Globus pallidus (tissue), 1 donor: ENCODE measurements at places on chromosomes 4 and X.

DNA sequence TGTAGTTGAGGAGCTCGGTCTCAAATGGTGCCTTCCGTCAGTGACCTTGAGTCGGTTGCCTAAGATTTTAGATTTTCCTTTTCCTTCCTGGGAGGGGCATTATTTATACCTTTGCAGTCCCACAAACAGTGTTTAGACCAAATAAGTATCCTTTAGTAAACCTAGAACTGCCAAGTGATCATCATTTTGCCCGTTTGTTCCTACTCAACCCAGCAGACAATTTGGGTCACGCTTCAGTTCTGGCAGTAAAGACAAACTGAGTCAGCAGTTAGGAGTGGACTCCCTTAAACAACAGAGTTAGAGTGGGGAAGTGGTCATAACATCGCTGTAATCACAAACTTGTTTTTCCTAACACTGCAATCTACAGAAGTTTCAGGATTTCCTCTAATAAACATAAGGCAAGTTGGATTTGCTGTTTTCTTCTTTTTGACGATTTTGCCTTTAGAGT lies 777 bp upstream of the WDFY3 start:
- DNase-seq, result peak; percentile 69

GRCh38 chr4:20395160-20395773 lies 143.6 kb downstream of the SLIT2 start:
- DNase-seq, result peak; percentile 73

GRCh38 chr4:8439168-8439567 lies 1.4 kb downstream of the ACOX3 start:
- no peak for DNase-seq

DNA sequence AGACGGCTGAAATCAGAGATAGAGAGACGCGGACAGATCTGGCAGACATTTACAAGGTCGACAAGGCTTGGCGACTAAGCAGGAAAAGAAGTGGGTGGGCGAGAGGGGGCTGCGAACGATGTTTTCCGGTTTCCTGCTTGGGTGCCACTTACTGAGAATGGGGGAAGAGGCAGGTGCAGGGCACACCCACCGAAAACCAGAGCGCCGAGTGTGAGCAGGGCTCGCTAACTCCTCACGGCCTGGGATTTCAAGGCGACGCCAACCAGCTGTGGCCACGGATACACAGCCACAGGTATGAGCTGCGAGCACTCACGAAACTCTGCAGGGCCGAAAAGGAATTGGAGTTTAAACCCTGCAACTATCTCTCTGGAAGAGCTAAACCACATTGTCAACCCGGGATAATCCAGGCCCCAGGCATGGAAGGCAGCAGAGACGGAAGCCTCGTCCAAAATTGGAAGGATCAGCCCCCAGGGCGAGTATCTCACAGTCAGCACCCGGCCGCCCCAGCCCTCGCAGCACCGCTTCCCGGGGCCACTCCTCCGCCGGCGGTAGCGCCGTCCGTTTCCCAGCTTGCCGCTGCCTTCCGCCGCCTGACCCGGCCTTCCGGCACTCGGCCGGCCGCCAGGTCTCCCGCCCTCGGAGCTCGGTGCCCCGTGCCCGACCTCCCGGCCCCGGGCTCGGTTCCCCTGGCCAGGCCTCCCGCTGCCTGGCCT lies 778 bp downstream of the CASP3 start:
- DNase-seq, result peak; percentile 56

GRCh38 chr4:38983291-38983690 lies 48.9 kb downstream of the TMEM156 start:
- no peak for DNase-seq

GRCh38 chrX:38379088-38379487 lies 26.7 kb downstream of the OTC start:
- DNase-seq, result no peak

DNA sequence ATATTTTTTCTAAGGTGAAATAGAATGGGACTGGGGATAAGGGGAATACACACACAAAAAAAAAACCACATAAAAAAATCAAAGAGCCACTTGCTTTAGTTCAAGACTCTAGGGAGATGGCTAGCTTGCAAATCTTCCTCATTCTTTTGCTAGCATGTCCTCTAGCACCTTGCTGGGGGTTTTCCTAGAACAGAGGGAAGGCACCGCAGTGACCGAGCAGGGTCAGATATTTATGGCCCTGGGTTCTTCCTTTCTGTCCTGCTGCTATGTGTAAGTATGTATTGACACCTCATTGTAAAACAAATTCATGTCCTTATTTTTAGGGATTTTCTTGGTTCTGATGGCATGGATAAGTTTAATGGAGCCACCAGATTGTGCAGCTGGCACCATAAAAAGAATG lies 81.2 kb downstream of the SHISA3 start:
- DNase-seq, result no peak

- DNase-seq, result no peak
Observed at GRCh38 chr4:170777663-170778062, 687.9 kb upstream of the AADAT start.

GRCh38 chr4:89152972-89153371 lies 41.6 kb downstream of the TIGD2 start:
- DNase-seq, result no peak

GRCh38 chr4:169219440-169219839 lies 51.3 kb downstream of the SH3RF1 start:
- no peak for DNase-seq

DNA sequence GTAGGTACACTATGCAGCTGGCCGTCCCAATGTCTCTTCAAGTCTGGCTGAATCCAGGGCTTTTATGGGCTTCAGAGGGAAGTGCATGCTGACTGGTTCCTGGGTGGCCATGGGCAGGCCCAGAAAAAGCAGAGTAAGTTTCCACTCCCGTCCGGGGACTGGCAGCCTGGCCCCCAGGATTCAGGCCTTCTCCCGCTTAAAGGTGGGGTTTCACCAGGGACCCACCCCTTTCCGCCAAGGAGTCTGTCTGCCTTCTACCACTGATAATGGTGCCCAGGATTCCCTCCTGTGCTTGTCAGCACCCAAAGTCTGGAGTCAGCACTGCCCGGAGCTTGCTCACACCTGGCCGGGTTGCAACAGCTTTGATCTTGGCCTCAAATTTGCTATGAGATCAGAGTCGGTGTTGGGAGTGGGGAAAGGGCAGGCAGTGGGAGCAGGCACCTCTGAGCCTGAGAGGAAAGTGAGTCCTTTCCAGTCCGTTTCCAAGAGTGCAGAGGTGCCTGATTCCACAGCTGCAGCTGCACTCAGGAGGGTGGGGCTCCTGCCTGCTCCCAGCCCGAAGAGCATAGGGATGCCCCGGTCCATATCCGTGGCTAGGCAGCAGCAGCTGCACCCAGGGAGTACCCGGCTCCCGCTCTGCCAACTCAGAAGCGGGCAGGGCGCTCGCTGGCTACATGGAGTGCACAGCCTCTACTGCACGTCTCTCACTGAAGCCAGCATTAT lies 1344.3 kb upstream of the ADGRL3 start:
- no peak for DNase-seq

DNA sequence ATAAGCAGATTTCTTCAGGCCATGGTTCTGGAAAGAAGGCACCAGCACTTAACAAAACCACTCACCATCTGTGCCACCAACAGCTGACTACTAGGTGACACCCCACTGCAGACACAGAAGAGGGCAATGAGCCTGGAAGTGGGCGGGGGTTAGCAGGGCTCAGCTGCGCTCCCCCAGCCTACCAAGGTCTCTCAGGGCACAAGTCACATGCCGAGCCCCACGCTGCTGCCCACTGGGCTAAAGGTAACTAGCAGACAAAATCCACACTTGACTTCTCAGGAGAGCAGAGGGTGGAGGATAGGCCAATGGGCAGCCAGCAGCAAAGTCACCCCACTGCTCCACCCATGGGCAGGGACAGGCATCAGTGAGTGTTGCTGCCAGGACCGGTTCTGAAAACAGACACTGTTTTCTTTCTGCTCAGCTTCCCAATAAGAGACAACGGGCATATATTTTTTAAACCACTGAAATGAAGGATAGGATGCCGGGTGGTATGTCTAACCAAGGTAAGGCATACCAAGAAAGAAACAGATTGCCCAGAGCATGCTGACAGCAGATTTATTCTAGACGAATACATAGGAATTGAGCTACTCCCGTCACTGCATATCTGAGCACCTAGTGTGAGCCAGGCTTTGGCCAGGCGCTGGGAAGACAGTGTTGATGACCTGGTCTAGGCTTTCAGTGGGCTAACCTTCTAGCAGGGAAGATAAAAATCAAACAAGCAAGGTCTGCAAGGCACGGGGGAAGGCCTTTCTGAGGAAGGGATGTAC lies 20.1 kb downstream of the ACSL1 start:
- DNase-seq, result peak; percentile 89

GRCh38 chr4:29014555-29014954 lies 1705.6 kb upstream of the PCDH7 start:
- DNase-seq, result no peak

DNA sequence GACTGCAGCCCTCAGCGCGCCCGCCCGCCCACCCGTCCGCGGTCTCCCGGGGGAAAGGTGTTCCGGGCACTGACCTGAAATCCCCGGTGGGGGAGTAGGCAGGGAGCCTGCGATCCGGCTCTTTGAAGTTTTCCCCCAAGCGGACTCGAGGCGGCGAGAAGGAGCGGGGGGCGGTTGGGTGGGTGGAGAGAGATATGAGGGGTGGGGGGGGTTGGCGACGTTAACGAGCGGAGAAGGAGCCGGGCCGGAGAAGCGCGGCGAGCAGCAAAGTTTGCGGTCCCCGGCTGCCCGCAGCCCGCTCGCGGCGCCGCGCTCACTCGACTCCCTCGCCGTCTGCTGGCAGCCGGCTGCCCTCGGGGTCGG lies 636 bp downstream of the BCOR start:
- DNase-seq, result peak; percentile 33

GRCh38 chrX:124293810-124294209 lies 38.6 kb upstream of the TEX13D start:
- DNase-seq, result no peak

- no peak for DNase-seq
Observed at GRCh38 chr4:159451006-159451405, 348.1 kb downstream of the RAPGEF2 start.

DNA sequence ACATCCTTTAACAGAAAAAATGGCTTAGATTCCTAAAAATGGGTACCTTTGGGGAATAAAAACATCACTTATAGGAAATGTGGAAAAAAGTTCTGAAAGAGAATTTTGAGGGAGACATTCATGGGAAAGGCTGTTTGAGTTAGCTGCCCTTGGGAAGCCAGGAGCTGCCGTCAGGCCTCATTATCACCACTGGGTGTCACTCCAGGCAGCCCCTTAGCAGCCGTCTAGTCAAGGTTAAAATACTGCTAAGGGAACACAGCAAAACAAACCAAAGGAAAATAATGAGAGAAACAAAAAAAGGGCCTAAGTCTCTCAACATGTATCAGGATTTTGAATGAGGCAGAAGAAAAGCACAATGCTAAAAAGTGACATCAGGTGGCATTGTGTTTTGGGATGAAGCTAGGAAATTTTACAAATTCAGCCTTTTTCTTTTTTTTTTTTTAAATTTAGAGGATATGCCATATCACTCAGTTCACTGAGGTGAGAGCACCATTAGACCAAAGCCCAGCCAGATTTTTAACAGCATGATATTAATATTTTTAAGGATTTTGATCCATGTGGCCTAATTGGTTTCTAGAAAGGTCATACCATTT lies 235.3 kb downstream of the GPAT3 start:
- peak; percentile 29 for DNase-seq

DNA sequence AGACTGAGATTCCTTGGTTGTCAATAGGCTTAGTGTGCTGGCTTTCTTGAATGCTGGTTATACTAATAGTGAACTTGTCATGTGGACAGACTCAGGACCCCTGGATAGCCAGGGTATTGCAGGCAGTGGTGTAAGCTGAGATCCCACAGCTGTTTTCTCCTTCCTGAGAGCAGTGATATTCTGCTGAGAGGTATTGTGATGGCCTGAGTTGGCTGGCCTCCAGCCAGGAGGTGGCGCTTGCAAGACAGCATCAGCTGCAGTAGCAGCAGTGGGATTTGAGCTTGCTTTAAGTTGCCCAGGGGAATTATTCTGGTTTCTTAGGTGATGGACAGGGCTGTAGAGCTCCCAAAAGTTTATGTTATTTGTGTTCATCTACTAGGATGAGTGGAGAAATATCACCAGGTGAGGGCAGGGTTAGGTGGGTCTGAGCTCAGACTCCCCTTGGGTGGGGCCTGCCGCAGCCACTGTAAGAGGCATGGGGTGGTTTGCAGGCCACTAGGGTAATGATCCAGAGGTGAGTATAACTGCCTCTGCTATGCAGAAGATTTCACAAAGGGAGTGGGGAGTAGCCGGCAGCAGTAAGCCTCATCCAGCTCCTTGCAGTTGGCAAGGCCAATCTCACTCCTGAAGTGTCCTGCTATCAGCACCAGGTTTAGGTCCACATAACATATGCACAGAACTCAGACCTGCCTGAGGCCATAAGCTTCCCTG lies 66.2 kb downstream of the IL15 start:
- DNase-seq, result no peak

DNA sequence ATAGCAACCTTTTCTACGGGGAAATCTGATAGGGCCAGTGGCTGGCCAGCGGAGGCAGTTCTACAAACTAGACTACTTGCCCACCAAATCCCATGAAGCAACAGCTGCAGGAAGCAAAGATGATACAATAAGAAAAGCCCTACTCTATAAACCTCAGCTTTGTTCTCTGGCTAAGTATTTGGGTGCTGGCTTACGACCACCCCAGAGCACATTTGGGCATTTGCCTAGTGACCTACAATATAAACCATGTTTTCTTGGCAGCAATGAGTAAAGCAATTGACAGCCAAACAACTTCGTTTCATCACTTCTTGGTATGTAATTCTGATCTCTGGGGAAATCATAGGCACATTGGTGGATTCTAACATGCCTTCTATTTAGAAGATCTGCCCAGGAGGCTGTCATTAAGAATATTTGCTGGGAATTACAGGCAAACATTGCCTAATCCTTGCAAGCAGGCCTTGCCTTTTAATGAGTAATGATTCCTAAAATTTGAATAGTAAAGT lies 7.5 kb upstream of the LHFPL1 start:
- DNase-seq, result no peak

DNA sequence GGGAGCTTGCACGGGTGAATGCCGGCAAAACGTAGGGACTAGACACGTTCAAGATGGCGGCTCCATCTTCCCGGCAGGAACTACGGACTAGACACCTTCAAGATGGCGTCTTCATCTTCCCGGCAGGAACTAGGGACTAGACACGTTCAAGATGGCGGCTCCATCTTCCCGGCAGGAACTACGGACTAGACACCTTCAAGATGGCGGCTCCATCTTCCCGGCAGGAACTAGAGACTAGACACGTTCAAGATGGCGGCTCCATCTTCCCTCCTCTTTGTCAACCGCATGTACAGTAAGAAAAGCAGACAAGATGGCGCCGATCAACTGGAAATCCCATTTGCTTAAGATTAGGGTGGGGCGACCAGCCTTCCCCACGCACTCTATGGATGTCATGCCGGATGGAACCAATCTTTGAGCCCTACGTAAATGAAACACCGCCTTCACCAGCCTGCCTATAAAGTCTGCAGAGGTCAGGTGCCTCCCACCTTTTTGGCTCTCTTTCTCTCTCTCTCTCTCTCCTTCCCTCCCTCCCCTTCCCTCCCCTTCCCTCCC lies 222.4 kb downstream of the CRLF2 start:
- DNase-seq, result peak; percentile 23

DNA sequence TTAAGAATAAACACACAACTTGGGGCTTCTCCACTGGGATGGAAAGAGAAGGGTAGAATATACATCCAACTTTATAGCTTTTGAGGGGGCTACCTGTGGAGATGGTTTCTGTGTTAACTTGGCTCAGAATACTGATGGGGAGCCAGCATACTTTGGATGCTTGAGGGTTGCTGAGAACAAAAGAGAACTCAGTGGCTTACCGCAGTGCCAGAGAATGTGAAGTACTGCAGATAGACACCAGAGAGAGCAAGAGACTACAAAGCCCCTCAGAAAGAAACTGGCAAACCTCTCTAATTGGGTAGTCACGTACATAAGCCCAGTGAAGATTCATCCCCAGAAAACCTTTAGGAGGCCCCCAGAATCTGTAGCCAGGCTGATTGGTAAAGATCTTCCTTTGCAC lies 214.4 kb downstream of the DCHS2 start:
- no peak for DNase-seq
